Foreskin melanocyte (primary cell): ENCODE measurements at places on chromosomes 7 and 10.
A peak's percentile ranks its signal among the peaks of the same experiment; 100 is the strongest.

DNA sequence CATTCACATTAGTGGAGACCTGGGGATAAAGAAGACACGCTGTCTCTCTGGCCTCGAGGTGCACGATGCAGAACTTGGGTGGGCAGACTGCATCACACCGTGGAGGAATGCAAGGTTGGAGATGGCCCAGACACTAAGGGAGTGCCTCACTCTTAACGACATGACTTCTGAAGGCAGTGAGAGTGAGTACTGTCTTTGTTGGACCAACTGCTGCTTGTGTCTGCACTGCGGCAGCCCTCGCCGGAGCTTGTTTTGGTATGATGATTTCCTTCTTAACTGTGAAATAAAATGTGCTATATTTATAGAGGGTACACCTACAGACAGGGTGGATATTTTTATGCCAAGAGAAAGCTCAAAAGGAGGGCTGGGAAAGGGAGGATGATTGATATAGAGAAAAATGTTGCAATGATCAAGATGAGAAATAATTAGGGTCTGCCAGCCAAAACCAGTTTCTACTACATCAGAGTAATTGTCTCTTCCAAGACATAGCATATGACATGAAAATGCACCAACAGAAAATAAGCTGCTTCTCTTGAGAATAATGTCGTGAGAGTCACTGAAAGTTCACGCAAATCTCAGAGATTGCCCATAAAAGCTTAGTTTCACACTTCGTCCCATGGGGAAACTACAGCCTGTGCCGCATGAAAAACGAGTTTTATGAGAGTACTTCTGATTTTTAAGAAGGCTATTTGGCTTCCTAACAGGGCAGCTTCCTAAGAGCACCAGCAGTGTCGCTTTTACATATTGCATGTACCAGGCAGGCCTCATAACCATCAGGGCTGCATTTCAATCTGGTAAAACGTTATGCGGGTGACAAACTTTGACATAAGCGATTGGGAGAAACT is 127.1 kb downstream of the TAX1BP1 start:
- no peak for DNase-seq

DNA sequence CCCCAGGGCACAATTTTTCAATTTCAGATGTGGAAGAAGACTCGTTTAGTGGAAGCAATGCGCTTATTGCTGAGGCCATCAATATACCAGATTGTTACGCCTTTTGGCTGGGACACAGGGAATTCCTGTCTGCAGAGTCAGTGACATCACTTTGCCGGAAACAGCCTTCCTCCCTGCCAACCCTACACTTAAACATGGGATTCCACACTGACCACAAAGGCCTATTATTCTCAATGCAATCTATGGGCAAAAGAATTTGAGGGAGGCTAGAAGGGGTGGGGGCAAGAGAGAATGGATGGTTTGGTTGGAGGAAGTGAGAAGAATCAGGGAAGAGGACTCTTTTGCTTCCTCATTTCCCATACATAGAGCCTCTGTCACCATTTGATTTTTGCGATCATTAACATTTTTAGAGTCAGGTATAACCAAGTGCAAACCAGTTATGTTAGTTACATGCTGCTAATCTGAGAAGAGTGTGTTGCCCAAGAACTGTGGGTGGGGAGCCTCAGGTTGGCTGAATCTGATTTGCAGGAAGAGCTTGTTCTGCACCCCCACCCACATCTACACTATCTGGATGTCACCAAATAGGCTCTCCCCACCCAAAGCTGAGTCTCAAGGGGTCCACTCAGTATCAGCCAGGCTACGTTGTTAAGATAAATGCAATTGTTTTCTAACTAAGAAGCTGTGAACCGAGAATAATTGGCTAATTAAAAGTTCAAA is 58.2 kb downstream of the ENTPD1 start:
- DNase-seq = peak; percentile 98

- no peak for DNase-seq
Measured at GRCh38 chr10:131576341-131577177, 265.0 kb upstream of the TCERG1L start.

- DNase-seq = no peak
Measured at GRCh38 chr7:152987656-152988055, 228.1 kb downstream of the ACTR3B start.

- DNase-seq = no peak
Measured at GRCh38 chr7:12635830-12636229, 51.6 kb upstream of the ARL4A start.

GRCh38 chr7:138584696-138585095 is 116.5 kb downstream of the SVOPL start:
- DNase-seq = no peak

DNA sequence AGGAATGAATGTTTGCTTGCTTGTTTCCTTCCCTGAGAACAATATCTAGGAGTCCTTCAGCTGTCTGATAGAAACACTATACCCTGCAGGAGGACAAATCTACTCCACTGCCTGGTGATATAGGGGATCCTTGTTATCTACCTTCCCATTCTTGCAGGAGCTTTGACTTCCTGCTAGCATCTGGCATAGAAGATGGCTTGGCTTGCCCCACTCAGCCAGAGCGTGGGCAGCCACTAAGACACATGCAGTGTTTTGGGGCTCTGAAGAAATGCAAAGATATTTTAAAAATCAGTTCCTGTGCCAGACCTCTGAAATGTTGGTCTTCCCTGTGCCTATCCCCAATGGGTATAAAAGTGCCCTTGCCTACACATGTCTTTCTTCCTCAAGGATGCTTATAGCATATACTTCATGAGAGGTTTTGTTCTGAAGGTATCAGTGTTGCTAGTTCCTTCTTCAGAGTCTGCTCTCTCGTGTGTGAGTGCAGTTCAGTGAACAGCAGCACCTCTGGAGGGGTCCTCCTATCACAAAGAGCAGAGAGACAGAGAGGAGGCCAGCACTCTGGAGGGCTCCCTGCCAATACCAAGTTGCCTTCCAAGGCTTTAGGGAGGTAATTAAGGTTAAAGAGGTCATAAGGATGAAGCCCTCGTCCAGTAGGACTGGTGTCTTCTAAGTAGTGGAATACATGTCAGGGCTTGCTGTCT is 149.1 kb upstream of the CALCR start:
- no peak for DNase-seq
